ENCODE measurements at places on chromosomes 7 and 10. TPM values are rescaled to one million over a fixed set of nuclear protein-coding genes. Genes with fewer than 3 reads are reported as not detected.

GRCh38 chr10:91681361-91682276 lies 48.7 kb upstream of the PPP1R3C start:
- DNase-seq, result no peak

DNA sequence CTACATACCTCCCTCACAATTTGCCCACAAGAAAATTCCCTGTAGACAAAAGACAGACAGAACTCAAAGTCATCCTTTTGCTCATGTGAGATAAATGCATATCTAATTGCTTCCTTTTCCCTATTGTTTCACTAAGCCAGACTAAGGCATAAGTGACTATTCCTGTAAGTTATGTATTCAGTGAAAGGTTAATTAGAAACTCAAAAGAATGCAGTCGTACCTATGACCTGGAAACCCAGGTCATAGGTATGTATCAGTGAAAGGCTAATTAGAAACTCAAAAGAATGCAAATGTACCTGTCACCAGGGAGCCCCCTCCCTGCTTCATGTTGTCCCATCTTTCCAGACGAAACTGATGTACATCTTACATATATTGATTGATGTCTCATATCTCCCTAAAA lies 10.3 kb upstream of the GARS1 start:
- DNase-seq, result no peak

DNA sequence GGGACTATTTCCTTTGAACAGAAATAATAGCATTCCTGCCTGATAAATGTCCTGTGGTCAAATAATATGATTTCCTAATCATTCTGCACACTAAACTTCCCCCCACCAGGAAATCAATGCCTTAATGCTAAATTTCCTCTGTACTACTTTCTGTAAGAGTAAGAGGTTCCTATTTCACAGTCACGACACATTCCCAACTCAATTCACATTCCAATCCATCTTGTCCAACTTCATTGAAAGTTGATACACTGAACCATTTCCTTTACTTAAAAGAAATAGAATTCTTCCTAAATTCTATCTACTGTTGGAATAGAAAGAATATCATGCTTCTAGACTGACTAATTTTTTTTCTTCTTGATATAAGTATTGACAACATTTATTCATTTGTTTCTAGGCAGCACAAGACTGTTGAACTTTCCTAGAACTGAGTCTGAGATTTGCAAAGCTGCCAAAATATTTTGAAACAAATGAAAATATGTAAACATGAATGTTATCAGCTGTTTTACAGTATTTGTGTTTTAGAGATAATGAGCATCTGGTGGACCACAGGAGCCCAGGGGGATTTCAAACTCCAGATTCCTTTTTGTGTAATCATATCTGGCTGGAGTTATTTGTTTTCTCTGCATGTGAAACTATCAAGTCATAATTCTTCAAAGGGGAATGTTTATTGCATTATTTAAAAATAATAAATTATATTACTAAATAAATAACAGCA lies 121.5 kb downstream of the TPST1 start:
- DNase-seq, result no peak

- DNase-seq, result no peak
These were observed 78.8 kb downstream of the FAM13C start for GRCh38 chr10:59283456-59284091.

GRCh38 chr7:105210721-105211205 lies 178.0 kb downstream of the SRPK2 start:
- DNase-seq, result no peak

DNA sequence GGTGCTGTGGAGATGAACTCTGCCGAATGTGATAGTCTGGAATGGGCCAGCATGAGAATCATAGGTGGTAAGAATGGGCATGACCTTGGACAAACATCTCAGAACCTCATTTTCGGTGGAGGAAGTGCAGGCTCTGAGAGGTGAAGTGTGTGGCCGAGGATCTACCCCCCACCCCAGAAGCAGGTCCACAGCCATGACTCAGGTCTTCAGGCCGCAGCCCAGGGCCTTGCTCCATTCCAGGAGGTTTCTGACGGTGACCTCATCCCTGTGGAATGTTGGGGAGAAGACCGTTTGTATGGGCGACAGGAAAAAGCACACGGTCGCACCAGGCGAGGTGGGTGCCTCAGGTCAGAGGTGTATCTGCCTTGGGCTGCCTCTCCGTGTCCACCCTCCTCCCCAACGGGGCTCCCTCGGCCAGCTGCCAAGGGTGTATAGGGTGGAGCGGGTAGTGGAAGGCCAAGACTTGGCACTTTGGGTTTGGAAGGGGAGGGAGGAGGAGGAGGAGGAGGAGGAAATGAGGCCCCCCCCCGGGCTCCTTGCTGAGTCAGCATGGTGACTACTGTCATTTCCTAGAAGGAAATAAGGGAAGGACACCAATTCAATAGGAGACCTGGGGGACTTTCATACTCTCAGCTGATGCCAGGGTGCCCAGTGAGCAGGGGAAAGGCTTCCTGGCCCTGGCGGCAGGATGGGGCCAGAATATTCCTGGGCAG lies 168.0 kb upstream of the RHEB start:
- no peak for DNase-seq

GRCh38 chr10:121608469-121609190 lies 10.4 kb upstream of the FGFR2 start:
- peak; percentile 62 for DNase-seq

GRCh38 chr7:28224172-28224571 lies 43.6 kb upstream of the JAZF1 start:
- no peak for DNase-seq

DNA sequence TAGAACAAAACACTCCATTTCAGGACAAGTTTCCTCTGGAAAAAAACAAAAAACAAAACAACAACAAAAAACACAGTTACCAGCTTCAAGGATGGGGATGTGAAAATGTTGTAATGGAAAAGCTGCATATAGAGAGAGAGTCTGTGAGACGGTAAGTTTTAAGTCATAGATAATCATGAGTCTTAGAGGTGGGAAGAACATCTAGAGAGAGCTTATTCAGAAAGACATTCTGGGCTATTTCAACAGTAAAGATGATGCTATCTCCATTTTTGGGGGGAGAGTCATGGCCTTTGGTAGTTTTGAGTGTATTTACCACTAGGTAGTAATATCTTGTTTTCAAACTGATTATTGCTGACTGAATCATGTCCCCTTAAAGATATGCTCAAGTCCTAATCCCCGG lies 23.3 kb upstream of the INPP5F start:
- DNase-seq, result no peak

GRCh38 chr7:138004046-138004445 lies 2.2 kb upstream of the CREB3L2 start:
- DNase-seq, result no peak

AOAH gene
- polyA plus RNA-seq, result 1.7 TPM

NKX2-3 gene
- not detected for polyA plus RNA-seq

FKBP9 gene
- polyA plus RNA-seq, result 174 TPM

ZNF680 gene
- polyA plus RNA-seq, result 22.8 TPM

ITIH5 gene
- polyA plus RNA-seq, result 31.2 TPM
